Ammon's horn (tissue), 1 donor: ENCODE measurements at places on chromosomes 12 and 14.

DNA sequence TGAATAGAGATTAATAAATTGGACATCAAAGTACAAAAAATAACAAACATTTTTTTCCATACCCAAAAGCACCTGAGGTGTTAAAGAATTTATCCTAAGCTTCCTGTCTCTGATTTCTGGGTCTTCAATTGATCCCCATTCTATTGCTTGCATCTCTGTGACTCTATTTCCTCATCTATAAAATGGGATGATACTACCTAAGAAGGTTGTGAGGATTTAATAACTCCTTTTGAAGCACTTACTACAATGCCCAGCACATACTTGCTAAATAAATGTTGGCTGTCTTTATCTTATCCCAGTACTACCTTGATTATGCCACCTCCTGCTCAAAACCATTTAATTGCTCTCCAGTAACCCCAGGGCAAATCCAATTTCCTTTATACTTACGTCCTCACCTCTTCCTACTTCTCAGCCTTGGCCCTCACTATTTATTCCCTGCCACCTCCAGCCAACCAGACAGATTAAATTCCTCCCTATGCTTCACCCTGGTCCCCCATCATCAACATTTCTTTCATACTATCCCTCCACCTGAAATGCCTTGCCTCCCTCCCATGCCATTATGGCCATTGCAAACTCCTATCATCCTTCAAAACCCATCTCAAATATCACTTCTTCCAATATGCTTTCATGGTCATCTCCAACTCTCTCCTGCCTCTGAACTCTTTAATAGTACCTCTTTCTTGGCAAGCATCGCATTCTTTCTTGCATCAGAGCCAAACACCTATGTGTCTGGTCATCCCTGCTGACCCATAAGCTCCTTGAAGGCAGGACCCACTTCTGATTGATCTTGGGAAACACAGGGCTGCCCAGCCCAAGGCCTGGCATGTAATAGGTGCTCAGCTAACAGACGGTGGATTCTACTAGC, 7.9 kb upstream of the ASIC1 start:
- DNase-seq: no peak

- DNase-seq: no peak
Observed at GRCh38 chr14:20306079-20306423, 300 bp upstream of the TTC5 start.

DNA sequence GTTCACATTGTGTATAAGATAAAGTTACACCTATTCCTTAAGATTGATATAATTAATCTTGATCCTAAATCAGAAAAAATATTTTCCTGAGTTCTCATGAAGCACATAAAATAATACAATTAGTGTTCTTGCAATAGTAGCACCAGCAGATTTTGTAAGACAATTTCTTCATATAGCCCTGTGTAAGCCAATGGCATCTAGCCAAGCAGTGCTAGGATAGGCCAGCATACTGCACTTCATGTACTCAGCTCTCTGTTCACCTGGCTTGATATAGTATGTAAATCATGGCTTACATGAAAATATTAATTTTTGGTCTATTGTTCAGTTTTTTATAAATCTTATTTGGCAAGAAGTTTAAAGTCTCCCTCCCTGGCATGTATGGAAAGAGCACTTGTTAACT, 1.9 kb downstream of the KLRF2 start:
- DNase-seq: no peak

GRCh38 chr12:69431591-69432222, 38.5 kb upstream of the FRS2 start:
- no peak for DNase-seq

DNA sequence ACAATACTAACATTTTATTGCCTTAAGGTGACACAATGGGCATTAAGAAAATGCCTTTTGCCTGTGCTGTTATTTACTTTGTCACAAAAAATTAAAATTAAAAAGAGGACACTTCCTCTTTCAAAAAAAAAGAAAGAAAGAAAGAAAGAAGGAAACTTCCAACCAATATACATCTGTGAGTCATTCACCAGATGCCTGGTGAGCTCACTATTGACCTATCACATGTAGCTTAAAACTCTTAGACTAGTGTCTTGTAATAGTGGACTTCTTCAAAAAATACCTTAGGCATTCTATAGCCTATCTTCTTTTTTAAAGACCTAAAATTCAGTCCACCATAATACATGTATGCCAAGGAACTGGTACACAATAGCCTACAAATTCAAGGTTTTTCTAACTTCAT, 4.9 kb upstream of the SOX5 start:
- no peak for DNase-seq

GRCh38 chr12:23950775-23951451, 1.4 kb upstream of the SOX5 start:
- DNase-seq: peak; percentile 16

DNA sequence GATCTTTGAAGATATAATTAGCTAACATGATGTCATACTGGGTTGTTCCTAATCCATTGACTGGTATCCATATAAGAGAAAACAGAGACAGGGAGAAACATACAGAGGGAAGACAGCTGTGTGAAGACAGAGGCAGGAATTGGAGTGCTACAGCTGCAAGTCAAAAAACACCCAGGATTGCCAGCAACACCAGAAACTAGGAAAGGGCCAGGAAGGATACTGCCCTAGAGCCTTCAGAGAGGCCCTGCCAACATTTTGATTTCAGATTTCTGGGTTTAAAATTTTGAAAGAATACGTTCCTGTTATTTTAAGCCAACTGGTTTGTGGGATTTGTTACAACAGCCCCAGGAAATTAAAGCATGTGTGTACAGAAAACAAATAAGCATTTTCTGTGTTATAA, 473.7 kb upstream of the FLRT2 start:
- DNase-seq: no peak

DNA sequence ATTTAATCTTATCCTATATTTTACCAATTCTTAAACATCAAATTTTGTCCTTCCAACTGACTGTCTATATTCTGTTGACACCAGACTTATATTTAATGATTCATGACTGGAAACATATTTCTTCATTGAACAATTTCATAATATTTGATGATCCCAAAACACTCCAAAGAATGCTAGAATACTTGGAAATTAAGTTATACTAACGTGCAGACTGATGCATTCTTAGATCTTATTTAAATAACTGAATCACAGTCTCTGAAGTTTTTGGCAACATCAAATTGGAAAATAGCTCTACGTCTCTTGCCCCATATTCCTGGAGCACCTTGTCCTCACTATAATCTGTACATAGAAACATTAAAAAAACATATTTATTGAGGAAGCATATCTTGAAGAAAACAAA, 127.4 kb downstream of the HMGA2 start:
- DNase-seq: no peak

DNA sequence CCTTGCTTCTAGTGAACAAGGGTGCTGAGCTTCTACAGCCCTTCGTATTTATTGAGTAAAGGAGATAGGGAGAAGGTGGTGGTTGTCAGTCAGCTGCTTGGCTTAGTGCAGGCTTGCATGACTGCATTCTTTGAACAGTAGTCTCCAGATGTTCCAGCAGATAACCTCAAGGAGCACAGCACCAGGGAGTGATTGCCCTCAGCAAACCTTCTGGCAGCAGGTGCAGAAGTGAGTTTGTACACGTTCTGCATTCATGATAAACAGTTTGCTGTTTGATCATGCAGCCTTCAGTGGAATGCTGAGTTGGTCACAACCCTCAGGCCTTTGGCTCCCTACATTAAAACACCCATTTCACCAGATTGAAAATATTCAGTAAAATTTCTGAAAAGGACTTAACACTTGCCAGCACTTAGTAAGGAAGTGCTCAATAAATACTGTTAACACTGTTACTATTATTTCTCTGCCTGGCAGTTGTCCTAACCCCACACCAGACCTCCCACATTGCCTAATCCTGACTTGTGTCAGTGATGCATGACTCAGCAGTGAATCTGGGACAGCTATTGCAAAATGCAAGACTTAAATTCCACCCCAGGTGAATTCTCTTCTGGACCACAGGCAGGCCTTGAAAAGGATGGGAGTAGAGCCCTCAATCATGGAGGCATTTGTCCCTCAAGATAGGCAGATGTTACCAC, 18.9 kb upstream of the CARMIL3 start:
- DNase-seq: no peak

GRCh38 chr14:50667684-50667995, 466 bp downstream of the SAV1 start:
- DNase-seq: peak; percentile 7

GRCh38 chr12:113370923-113371682, 12.7 kb downstream of the PLBD2 start:
- no peak for DNase-seq

DNA sequence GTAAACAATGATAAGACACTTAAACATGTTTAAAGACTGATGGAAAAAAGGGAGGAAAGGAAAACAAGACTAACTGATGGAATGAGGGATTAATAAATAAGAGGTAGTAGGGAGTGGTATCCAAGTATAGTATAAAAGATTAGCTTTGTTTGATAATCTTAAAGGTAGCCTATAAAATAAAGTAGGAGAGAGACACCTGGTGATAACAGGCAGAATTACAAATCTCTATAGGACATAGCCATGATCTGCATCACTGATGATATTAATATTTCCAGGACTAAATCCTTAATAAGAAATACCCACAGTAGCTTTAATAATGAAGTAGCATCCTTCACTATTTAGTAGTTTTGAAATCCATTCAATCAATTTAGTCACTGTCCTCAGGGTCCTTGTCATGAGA, 30.4 kb downstream of the DLGAP5 start:
- DNase-seq: peak; percentile 7

GRCh38 chr14:34937442-34937841, 45.4 kb upstream of the SRP54 start:
- DNase-seq: no peak

- DNase-seq: no peak
Observed at GRCh38 chr12:122749569-122750332, 2.9 kb upstream of the DENR start.

DNA sequence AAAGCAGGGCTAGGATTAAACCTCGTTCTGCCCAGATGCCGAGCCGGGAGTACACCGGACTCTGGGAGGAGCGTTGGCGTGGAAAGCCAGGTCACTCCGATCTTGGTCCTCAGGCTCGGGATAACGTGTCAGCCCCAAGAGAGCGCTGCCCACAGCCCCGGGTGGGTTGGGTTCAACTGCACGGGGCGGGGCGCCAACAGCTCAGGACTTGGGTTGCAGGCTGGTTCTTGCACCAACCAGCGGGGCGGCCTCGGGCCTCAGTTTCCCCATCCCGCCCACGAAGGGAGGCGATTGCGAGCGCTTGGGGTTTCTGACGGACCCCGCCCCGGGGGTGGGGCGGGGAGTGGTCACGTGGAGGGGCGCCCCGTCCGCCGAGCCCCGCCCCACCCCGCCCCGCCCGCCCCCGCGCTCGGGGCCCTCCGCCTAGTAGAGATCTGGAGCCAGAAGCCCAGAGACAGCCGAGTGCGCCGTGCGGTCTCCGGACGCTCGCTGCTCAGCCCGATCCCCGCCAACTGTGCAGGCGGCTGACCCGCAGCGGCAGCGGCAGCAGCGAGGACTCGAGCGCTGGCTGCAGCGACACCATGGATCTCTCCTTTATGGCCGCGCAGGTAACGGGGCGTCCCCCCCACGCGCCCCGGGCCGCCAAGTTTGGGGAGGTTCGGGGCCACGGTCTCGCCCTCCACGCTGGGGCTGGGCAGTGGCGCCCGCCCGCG, at the start of gene C14orf132:
Gene C14orf132, plus strand, starts transcription at position 443 of the 713 bp plus-strand sequence. Its CDS starts 139 bp downstream, at position 582.
- peak; percentile 71 for DNase-seq

DNA sequence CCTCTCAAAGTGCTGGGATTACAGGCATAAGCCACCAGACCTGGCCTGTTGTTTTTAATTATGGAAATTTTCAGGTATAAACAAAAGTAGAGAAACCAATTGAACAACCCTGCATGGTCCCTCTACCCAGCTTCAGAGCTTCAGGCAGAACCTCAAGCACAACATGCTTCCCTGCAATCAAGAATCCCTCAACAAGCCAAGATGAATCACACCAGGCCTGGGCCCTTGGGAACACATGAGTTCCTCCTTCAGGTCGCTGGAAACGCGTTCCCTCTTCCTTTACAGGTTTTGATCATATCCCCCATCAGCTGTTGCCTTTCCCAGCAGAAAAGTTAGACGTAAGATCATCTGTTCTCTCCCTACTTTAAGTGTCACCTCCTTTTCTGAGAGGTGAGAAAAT, 20.5 kb upstream of the CORO1C start:
- no peak for DNase-seq

DNA sequence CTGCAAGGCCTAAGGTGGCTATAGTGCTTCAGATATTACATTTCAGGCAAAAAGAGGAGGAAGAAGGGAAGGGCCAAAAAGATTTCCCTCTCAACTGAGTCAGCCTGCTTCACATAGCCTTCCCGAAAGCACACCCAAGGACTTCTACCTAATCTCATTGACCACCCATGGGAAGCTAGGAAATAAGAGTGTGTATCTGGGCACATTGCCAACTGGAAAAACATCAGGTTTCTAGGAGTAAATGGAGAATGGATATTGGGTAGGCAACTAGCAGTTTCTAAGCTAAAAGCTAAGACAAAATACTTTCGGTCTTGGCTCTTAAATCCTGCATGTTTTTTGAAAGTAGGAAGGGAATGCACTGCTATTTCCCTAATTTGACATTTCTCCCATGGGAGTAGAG, 221.7 kb upstream of the GRIP1 start:
- no peak for DNase-seq

DNA sequence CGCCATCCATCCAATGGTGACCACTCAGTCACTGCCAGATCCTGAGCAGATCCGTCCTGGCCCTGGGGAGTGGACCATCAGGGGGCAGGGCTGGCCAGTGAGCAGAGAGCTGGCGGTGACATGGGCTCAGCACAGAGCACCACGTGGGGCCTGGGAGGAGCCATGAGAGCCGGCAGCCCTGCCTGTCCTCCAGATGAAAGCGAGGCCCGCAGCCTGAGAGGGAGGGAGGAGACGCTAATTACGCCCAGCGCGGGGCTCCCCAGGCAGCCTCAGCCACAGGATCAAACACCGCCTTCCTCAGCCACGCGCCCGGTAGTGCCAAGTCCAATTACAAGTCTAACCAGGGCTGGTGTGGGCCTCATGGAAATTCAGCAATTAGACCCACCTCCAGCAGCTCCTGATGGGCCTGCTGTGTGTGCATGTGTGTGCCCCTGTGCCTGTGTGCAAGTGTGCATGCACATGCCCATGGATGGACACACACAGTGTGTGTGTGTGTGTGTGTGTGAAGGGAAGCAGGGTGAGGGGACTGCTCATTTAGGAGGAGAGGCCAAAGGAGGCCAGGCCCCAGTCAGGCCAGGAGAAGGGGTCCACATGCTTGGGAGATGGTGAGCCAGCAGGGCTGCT, 68.0 kb downstream of the KIF26A start:
- DNase-seq: peak; percentile 64

DNA sequence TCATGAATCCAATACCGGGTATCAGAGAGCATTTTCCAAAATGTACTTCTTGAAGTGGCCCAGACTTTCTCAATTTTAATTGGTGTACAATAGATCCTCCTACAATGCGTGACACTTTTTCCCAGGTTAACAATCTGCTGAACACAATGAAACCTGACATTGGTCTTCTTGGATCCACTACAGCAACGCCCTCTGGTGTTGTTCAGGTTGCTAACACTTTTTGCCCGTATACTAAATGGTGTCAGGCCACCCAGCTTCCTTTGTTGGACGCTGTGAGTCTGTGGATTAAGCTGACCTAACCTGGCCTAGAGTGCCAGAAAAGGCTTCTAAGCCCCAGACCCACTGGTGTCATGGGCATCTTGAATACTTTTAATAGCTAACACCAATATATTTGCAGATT, 89.2 kb downstream of the KCNK10 start:
- DNase-seq: no peak
